ENCODE measurements at places on chromosomes 4 and X. TPM values are rescaled to one million over a fixed set of nuclear protein-coding genes. Genes with fewer than 3 reads are reported as not detected.
A peak's percentile ranks its signal among the peaks of the same experiment; 100 is the strongest.

The RTL5 gene
- 4.5 TPM for total RNA-seq

The AMBN gene
- total RNA-seq = not detected

The CLDN34 gene
- total RNA-seq = not detected

The RHOXF2B gene
- total RNA-seq = not detected

The RHOXF2 gene
- not detected for total RNA-seq

The PPP2R3B gene
- 14.7 TPM for total RNA-seq

The GASK1B gene
- total RNA-seq = 23.6 TPM

The SOD3 gene
- total RNA-seq = 34.8 TPM

The RHOXF1 gene
- total RNA-seq = not detected

The P2RY10 gene
- total RNA-seq = not detected

The HTR2C gene
- not detected for total RNA-seq

DNA sequence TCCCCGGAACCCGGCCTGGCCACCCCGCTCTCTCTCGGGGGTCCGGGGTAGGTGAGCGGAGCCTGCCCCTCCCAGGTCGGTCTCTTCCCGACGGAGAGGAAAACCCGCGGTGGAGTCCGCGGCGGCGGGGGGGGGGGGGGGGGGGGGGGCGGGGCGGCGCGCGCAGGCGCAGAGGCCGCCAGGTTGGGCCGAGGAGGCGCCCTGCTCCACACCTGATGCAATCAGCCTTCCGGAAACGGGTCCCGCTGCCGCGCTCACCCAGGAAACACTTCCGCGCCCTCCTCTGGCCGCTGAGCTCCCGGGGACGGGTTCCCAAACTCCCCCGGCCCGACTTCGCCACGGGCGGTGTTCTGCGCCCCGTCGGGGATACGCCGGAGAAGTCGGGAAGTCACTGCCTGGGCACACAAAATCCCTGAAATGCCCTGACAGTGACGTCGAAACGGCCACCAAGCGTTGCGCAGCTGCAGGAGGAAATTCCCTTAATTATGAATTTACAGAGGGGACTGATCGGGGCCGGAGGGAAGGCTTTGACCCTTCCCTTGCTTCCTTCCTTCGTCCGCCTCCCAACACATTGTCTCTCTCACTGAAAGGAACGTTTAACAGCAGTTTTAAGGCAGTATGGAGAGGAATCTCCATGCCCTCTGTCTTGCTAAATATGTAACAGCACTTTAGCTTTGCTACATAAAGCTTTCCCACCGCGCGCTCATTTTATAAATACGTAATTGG lies 2.1 kb upstream of the APBB2 start:
- DNase-seq = peak; percentile 62

- DNase-seq = peak; percentile 52
Observed at GRCh38 chr4:173211838-173212237, 43.2 kb downstream of the GALNT7 start.

- DNase-seq = no peak
Observed at GRCh38 chr4:18957716-18958115, 936.2 kb upstream of the LCORL start.

DNA sequence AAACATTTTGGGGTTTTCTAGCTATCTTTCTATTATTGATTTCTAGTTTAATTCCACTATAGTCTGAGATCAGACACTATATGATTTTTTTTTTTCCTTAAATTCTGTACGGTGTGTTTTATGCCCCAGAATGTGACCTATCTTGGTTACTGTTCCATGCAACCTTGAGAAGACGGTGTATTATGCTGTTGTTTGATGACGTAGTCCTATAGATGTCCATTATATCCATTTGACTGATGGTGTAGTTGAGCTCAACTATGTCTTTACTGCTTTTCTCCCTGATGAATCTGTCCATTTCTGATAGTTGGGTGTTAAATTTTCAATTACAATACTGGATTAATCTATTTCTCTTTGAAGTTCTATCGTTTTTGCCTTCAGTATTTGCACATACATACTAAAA lies 212.5 kb downstream of the NDST4 start:
- no peak for DNase-seq

GRCh38 chr4:89563431-89563830 lies 255.8 kb upstream of the GPRIN3 start:
- DNase-seq = no peak

- DNase-seq = no peak
Observed at GRCh38 chr4:157291071-157291470, 70.5 kb downstream of the GRIA2 start.

DNA sequence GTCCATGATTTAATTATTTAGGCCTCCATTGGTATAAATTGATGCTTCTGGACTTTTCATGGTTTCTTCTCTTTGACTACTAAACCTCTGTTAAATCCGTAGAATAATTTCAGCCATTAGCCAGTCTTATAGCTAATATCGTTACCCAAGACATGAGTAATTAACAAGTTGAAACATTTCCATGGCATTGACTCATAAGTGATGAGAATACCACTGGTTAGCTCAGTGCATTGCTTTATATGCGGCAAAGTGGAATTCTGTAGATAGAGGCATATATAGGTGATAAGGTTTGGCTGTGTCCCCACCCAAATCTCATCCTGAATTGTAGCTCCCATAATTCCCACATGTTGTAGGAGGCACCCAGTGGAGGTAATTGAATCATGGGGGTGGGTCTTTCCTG lies 80.6 kb downstream of the VCX2 start:
- DNase-seq = no peak

DNA sequence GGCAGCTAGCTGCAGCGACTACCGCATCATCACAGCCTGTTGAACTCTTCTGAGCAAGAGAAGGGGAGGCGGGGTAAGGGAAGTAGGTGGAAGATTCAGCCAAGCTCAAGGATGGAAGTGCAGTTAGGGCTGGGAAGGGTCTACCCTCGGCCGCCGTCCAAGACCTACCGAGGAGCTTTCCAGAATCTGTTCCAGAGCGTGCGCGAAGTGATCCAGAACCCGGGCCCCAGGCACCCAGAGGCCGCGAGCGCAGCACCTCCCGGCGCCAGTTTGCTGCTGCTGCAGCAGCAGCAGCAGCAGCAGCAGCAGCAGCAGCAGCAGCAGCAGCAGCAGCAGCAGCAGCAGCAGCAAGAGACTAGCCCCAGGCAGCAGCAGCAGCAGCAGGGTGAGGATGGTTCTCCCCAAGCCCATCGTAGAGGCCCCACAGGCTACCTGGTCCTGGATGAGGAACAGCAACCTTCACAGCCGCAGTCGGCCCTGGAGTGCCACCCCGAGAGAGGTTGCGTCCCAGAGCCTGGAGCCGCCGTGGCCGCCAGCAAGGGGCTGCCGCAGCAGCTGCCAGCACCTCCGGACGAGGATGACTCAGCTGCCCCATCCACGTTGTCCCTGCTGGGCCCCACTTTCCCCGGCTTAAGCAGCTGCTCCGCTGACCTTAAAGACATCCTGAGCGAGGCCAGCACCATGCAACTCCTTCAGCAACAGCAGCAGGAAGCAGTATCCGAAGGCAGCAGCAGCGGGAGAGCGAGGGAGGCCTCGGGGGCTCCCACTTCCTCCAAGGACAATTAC lies 1.4 kb downstream of the AR start:
- DNase-seq = peak; percentile 55

DNA sequence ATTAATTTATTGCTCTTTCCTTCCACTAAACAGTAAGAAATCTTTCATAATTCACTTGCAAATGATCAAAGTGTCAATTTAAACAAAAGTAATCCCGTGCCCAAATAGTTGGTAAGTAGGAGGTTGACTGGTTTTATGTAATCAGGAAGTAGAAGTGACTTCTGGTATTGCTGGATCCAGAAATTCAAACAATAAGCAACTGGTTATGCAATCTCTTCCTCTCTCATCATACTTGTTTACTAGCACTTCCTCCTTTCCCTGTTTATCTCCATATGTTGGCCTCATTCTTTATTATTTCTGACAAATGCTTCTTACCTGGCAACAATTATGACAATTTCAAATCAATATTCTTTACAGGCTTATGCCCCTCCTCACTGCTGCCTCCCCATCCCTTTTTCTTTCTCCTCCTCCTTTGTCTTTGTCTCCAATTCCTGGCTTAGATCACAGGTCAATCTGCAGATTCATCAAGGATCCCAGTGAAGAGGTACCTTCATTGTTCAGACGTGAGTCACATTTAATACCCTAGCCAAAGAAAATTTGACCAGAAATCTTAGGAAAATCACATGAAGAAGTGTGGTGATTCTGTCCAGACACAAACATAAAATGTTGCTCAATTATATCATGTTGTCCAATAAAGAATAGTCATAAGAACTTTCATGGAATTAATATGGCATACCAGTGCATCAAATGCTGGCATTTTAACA lies 323.2 kb upstream of the PCDH7 start:
- peak; percentile 54 for DNase-seq

DNA sequence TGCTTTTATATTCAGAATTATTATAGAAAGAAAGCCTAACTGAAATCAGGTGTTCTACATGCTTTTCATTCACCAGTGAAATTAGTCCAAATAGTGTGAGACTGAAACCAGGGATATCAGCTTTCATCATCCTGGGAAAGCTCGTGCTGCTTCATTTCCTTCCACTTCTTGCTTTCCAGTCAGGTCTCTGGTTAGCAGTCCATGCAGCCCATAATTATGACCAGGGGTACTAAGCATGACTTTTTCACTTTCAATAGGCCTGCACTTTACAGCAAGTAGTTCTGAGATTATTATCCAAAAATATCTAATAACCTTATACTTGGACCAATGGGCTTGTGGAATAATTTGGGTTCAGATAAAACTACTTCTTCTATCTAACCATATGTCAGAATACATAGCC lies 673.2 kb upstream of the MAGEB2 start:
- DNase-seq = no peak

DNA sequence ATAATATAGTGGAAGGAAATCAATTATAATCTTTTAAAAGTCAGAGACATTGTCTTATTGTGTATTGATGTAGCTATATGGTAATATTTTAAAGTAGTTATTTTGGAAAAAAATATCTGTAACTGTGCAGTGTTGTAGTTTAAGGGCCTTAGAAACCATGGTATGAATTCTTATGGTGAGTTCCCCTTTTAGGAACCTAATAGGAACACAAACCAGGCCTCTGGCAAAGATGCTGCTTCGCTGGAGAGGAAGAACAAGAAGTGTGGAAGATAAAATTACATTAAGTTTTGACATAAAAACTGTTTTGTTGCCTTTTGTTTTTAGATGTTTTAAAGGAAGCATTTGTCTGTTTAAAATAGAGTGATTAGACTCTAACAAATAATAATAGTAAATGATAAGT lies 10.9 kb upstream of the TMPRSS11D start:
- no peak for DNase-seq

DNA sequence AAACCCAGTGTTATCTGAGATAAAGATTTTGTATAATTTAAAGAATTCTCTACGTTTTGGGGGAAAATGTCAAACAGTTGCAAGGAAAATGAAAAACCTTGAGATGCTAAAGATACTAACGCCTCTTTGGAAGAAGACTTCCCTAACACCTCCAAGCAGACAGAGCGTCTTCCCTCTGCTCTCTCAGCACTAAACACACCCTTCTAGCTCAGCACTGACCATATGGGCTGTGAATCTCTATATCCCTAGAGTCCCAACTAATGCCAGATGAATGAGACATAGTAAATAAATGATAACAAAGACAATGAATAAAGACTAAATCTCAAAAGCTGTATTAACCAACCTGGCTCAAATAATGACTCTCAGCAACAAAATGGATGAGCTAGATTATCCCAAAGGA lies 13.3 kb downstream of the FUNDC1 start:
- no peak for DNase-seq

GRCh38 chr4:162732876-162733275 lies 433.8 kb downstream of the NAF1 start:
- no peak for DNase-seq

DNA sequence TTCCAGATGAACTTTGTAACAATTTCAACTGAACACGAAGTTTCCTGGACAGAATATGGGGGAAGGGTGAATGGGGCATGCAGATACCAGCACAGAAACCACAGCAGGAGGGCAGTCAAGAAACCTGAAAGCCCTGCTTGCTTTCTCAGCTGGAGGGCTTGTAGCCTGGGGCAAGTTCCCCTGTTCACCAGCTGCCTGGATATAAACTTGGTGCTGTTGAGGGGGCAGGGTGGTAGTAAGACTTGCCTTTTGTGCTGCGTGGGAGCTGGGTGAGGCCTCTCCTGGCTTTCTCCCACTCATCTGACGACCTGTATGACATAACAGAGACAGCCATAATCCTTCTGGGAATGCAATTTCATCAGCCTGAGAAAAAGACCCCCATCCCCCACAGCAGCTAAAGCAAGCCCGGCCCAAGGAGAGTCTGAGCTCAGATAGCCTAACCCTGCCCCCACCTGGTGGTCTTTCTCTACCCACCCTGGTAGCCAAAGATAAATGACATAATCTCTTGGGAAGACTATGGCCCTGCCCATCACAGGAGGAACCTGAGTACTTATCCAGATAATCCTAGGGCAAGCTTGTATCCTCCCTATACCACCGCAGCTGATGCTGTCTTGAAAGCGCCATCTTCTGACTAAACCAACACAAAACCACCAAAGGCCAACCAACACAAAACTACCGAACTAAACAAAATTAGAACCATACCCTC lies 234.3 kb downstream of the LAS1L start:
- no peak for DNase-seq

DNA sequence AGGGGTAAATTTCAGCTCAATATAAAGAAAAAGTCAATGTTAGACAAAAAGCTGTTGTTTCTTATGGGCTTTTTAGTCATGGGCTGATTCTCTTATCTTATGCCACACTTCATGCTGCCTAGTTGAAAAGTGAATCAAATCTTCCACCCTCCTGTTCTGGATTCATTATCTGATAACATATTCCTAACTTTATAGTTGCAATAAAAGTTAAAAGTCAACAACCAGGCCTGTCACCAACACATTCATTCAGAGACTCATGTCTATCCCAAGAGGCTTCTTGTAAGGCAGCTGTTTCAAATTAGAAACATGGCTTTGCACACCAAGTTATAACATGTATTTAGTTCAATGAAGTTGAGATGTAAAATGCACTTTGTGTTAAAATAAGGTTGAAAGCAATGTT lies 243.8 kb downstream of the ADAMTS3 start:
- DNase-seq = no peak

- DNase-seq = no peak
Observed at GRCh38 chrX:49809891-49810632, 19.0 kb upstream of the PAGE4 start.

- DNase-seq = peak; percentile 2
Observed at GRCh38 chr4:33334416-33334815, 2614.2 kb downstream of the PCDH7 start.

- peak; percentile 44 for DNase-seq
Observed at GRCh38 chr4:48756689-48757220, 23.3 kb downstream of the FRYL start.

DNA sequence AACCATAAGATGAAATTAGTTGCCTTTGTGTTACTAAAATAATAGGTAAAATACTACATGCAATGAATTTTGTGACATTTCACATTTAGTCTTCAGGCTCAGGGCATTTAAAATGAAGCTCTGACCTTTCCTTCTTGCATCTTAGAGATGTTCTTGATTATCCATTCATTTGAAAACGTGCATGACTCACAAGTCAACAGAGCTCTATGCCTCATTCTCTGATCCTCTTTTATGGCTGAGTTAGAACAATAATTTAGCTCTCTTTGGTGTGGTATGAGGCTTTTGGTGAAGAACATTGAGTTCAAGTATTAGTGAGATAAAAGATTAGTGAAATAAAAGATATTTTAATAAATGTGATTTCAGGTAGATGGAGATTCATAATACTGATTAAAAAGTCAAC lies 66.5 kb downstream of the TIGD2 start:
- DNase-seq = no peak

GRCh38 chr4:41358647-41359421 lies 102.1 kb downstream of the UCHL1 start:
- peak; percentile 55 for DNase-seq

- peak; percentile 76 for DNase-seq
Observed at GRCh38 chr4:15162465-15163283, 160.4 kb downstream of the CPEB2 start.
